Sciatic nerve (tissue), 2 donors: ENCODE measurements at places on chromosomes 2 and 18. TPM values are rescaled to one million over a fixed set of nuclear protein-coding genes. Genes with fewer than 3 reads are reported as not detected.

DNA sequence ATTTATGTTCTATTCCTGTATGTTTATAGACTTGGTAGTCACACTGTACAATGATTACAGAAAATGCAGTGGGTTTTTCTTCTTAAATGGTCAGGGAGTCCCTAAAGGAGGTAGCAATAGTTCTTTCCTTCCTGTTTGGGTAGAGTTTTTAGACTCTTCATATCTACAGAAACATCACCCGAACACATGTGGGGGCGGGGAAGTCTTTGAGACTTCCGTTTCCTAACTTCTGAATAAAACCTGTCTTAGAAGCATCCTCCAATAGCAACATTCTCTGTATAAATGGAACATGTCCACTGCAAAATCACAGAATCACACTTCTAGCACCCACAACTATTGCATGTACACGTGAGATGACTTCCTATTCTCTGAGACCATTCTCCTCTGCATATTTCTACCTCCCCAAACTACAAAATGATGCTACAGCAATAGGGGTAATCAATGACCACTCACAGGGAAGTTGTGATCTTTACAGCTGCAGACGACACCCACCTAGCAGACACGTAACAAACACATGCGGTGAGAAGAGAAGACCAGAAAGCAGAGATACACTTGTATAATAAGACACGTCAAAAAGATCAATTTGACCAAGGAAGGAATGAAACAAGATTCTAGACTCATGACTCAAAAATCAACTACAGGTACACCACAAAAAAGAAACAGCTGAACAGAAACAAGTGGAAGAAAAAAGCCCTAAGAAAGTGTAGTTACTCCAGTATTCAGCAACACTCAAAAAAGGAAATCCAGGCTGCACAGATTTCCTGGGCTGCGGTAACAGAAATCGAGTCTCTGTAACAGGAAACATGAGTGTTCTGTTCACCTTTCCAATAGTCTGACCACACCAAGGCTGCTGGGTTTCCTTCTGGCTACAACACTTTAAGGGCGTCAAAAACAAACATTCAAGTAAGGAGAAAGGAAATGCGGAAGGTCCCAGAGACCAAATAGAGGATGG is 120.4 kb downstream of the ZNF516 start:
- DNase-seq = peak; percentile 8

Gene TTR
- not detected for total RNA-seq

GRCh38 chr2:166197446-166197845 is 69.6 kb upstream of the SCN1A start:
- no peak for DNase-seq

GRCh38 chr18:69980509-69980908 is 32.8 kb upstream of the CD226 start:
- no peak for DNase-seq

GRCh38 chr2:45963816-45964215 is 312.3 kb downstream of the PRKCE start:
- DNase-seq = no peak

GRCh38 chr2:39737661-39738060 is 41.4 kb downstream of the THUMPD2 start:
- DNase-seq = no peak

Gene TRAK2
- total RNA-seq = 55.1 TPM

- peak; percentile 78 for DNase-seq
Measured at GRCh38 chr2:160062292-160063005, at the start of gene PLA2R1. Gene PLA2R1 (minus strand): TSS chr2:160062615. CDS start chr2:160062403, 212 bp downstream.

GRCh38 chr2:32783469-32783868 is 155.6 kb downstream of the TTC27 start:
- no peak for DNase-seq
